Stimulated activated CD4-positive, alpha-beta T cell treated with anti-CD3 and anti-CD28 coated beads, Interleukin-1b, Interleukin-23, amount 100 ng/mL, for 1 hour (primary cell): ENCODE measurements at places on chromosomes 3 and 15.

DNA sequence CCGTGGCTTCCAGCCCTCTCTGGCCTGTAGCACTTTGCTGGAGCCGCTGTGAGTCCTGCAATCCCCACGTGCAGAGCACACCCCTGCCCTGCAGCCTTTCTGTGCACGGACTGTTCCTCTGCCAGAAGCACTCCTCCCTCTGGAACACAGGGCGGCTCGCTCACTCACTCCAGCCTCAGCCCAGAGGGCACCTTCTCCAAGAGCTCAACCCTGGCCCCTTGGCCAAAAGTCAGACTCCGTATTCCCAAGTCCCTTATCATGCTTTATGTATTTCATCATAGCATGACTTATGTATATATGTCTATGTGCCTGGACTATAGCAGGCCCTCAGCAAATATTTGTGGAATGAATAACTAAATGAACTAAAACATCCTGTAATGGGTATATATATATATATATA is 63.2 kb downstream of the ASB7 start:
- no peak for DNase-seq

DNA sequence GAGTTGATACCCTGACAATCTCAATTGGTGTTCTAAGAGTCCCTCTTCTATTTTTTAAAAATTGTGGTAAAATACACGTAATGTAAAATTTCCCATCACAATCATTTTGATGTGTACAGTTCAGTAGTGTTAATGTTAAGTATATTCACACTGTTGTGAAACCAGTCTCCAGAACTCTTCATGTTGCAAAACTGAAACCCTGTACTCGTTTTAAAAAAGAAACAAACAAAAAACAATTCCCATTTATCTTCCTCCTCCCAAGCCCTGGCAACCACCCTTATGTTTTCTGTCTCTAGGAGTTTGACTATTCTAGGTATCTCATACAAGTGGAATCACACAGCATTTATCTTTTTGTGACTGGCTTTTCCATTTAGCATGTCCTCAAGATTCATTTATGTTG is 28.7 kb upstream of the ALPK3 start:
- DNase-seq: no peak

GRCh38 chr15:29355477-29355876 is 85.9 kb upstream of the NSMCE3 start:
- no peak for DNase-seq

- no peak for DNase-seq
Measured at GRCh38 chr15:61025781-61026180, 203.3 kb downstream of the RORA start.

- no peak for DNase-seq
Measured at GRCh38 chr3:189272500-189273119, 100.8 kb downstream of the TPRG1 start.

- no peak for DNase-seq
Measured at GRCh38 chr3:139975594-139976365, 40.8 kb downstream of the CLSTN2 start.

GRCh38 chr3:133532951-133533350 is 40.5 kb upstream of the CDV3 start:
- no peak for DNase-seq

GRCh38 chr3:161957467-161957866 is 460.9 kb downstream of the OTOL1 start:
- no peak for DNase-seq

GRCh38 chr3:196220991-196221390 is 4.7 kb downstream of the SLC51A start:
- no peak for DNase-seq

DNA sequence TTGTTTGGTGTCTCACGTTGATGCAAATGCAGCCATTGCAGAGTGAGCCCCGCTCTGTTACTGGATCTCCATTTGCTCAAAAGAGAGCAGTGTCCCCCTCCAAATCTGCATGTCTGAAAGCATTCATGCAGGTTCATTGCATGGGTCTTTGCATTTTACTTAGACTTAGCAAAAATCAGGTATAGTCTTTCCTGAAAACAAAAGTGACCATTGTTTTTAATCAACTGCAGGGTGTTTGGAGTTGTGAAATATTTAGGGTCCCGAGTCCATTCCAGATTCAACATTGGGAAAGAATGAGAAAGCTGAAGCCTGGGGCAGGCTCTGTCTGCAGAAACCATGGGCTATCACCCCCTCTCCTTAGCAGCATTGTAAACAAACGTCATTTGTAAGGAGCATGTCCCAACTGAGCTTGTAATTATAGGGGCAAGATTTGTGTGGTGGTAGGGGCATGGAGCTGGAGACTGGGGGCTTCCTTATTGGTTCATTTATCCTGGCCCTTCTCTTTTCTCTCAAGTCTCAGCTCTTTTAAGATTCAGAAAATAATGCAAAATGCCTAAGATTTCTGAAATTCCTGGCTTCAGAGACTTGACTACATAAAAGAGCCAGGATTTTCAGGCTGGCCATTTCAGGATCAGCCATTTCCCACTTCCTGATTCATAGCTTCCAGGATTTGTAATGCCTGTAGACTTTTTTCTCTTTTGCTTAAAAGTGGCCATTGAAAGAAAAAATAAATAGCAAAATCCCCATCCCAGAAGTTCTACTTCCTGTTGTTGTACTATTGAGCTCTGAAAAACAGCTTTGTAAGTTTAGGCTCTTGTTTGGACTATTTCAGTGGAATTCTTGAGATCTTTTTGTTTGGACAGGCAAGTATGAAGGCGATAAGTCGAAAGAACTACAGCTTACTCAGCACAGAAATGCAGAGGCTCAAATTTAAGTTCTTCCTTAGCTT is 23.0 kb downstream of the IGF1R start:
- no peak for DNase-seq

- DNase-seq: no peak
Measured at GRCh38 chr3:101531473-101532086, 18.6 kb upstream of the SENP7 start.

GRCh38 chr3:114112696-114113095 is 56.2 kb downstream of the QTRT2 start:
- no peak for DNase-seq

DNA sequence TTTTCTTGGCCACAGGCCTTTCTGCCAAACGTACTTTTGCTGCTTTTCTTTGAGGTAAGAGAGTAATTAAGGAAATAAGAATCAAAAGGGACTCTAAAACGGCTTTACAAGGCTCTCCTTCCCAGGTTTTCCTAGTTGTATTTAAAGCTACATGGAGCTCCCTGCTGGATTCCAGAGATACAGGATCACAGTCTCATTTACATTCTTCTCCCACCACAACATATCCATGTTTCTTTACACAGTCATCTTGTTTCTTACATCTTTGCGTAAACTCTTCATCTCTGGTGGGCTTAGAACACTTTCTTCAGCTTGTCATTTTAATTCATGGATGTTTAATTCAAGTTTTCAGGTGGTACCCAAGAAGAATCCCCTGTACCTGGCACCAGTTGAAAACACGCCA is 117.6 kb upstream of the BFSP2 start:
- no peak for DNase-seq

GRCh38 chr3:73503781-73504180 is 121.0 kb downstream of the PDZRN3 start:
- DNase-seq: no peak

- no peak for DNase-seq
Measured at GRCh38 chr15:35477312-35478262, 68.4 kb downstream of the DPH6 start.

GRCh38 chr3:107496855-107497254 is 25.9 kb upstream of the BBX start:
- DNase-seq: no peak

DNA sequence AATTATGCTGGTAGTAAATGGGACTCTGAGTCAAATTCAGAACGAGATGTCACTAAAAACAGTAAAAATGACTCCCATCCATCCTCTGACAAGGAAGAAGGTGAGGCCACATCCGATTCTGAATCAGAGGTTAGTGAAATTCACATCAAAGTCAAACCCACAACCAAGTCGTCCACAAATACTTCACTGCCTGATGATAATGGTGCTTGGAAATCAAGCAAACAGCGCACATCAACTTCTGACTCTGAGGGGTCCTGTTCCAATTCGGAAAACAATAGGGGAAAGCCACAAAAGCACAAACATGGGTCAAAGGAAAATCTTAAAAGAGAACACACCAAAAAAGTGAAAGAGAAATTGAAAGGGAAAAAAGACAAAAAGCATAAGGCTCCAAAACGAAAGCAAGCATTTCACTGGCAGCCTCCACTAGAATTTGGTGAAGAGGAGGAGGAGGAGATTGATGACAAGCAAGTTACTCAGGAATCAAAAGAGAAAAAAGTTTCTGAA is 15.1 kb upstream of the ZBTB47 start:
- DNase-seq: no peak

DNA sequence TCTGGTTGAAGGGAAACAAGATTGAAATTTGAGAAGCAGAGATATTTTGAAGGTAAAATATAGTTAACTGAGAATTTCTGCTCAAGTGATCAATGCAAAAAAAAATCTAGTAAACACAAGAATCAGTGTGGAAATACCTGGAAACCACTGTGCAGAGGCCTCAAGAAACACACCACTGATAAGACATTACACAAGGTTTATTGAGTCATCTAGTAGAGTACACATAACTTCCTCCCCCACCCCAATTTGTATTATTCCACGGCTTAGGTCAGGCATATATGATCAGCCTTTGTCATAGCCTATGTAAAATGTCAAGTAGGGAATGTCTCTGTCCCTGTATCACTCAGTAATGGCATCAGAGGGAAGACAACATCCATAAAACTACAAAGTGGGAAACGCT is 447.8 kb upstream of the BCHE start:
- DNase-seq: no peak

- no peak for DNase-seq
Measured at GRCh38 chr3:46576-46975, 150.0 kb upstream of the CHL1 start.

DNA sequence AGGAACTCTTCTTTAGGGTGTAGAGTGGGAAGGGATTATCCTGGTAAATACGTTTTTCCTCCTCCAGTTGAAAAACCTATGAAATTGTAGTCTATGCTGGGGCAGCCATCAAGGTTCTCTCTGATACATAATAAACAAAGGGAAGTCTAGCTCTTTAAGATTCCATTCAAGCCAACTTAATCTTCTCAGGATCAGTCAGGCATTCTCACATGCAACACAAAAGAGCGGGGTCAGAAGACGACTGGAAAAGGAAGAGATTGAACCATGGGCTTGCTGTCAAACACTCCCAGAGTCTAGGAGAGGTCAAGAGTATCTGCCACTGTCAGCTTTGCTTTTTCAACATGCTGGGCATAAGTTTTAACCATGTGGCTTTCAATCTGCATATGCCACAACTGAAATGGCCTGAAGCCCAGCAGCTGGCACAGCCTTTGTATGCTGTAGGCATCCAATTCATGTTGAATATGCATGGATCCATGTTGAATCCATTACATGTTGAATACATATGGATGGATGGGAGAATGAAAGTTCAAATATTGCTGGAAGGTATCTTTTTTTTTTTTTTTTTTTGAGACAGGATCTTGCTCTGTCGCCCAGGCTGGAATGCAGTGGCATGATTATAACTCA is 8.5 kb downstream of the TRAT1 start:
- no peak for DNase-seq

DNA sequence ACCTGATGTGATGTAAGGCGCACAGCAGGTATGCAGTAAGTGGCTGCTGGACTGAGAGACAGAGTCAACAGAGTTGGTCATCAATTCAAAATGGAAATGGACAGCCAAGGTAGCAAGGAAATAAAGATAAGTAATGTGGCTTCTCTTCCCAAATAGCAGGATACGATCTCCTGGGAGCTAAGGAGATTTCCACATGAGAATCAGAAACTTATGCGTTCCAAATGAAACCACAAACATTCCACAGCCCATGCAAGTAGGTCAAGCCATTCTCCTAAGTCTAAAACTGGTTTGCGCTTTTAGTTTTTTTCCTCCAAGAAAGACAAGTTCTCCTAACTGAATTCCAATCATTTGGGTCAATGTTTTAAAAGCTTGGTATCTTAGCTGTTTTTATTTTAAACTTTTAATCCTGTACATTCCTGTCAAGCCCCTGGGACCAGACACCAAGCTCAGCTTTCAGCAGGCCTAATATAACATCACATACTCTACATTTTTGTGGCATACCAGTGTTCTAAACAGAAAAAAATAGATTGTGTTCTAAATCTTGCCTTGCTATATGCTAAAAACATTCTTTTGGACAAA is 73.7 kb upstream of the TSPAN3 start:
- no peak for DNase-seq

DNA sequence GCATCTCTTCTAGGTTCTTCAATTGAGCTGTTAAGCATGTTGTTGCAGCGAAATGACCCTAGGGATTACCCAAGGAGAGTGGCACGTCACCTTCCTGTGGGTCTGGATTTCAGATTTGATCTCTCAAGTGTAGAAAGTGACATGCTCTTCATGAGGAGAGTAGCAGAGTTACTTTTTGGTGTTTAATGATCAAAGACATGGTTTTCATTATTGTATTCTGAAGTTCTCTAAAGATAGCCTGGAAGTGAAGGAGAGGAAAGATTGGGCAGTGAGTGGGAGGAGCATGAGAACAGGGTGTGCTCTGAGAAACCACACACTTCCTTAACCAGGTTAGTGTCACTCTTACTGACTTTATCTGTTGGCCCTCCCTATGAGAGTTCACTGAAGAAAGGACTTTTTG is 153.6 kb downstream of the AKAP13 start:
- no peak for DNase-seq

- no peak for DNase-seq
Measured at GRCh38 chr3:130442284-130442683, 74.7 kb upstream of the COL6A6 start.

- DNase-seq: no peak
Measured at GRCh38 chr3:194103983-194104751, 31.8 kb upstream of the HES1 start.

GRCh38 chr3:13963137-13963886 is 83.4 kb upstream of the WNT7A start:
- DNase-seq: no peak

- no peak for DNase-seq
Measured at GRCh38 chr3:98563661-98564281, 29.6 kb downstream of the CPOX start.

DNA sequence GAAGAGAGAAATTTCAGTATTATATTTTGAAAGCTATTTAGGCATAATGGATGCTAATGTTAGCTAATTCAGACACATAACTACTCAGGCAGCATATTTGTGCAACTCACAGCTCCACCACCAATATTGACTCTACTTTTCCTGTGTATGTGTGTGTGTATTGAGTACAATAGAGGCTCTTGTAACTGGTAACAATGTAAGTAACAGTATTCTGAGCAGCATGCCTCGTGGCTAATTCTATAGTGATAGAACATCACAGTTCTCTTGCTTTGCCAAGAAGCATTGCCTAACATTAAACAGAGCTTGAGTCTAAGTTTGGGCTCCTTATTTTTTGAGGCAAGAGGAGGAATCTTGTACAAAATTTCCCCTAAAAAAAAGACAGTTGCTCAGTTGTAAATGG is 98.6 kb upstream of the ARHGEF26 start:
- no peak for DNase-seq

DNA sequence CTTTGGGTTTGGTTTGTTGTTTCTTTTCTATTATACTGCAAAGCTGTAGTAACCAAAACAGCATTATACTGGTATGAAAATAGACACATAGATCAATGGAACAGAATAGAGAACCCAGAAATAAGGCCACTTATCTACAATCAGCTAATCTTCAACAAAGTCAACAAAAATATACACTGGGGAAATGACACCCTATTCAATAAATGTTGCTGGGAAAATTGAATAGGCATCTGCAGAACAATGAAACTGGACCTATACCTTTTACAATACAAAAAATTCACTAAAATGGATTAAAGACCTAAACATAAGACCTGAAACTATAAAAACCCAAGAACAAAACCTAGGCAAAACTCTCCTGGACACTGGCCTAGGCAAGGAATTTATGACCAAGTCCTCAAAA is 52.9 kb downstream of the TLNRD1 start:
- DNase-seq: no peak

- DNase-seq: no peak
Measured at GRCh38 chr3:52128118-52128683, 26.0 kb downstream of the POC1A start.
